NCI-H187 treated with DMSO at 0.1 percent for 48 hours (cell line): ENCODE measurements at places on chromosomes 5 and 9.

GRCh38 chr9:110128664-110129329 is 79.2 kb downstream of the C9orf152 start:
- no peak for DNase-seq

DNA sequence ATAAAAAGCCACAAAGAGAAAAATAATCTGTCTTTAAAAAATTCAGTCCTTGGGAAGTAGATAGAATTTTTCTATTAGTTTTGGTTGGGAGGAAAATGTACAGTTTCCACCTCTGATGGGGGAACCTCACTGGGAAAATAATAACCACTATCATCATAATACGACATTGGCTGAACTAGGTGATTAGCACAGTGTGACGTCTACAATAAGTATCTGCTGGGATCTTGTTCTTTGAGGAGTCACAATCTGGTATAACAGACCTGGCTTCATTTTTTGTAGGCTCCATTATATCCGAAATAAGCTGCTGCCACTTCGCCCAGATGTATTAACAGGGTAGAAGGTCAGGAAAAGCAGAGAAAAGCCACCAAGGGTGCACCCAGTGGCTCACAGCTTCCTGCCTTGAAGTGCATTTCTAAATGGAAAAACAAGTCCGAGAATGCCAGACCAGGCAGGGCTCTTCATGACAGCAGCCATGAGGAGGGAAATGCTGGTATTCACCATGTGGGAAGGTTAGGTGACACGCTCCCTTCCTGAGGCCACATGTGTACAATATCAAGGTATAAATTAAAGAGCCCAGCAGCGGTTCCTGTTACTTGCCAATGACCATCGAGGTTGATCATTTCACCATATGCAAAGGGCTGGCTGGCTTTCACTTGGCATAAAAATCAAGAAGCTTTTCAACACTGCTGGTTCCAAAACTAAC is 152.8 kb downstream of the PRELID2 start:
- DNase-seq, result no peak

- no peak for DNase-seq
Measured at GRCh38 chr5:93294199-93294598, 286.8 kb downstream of the NR2F1-AS1 start.

DNA sequence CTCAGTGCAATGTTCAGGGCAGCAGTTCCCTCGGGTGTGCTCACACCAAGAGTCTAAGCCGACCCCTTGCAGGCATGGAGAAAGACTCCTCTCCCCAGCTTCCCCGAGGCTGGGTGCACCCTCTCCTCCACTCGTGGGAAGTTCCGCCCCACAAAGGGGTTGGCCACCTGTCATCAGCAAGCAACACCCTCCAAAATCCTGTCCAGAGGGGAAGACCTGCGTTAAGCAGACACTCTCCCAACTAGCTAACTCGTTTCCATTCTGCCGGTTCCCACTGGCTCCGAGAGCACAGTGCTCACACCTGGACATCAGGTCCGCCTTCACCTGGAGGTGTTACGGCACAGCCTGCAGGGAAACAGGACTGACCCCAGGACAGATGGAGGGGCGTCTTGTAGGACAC is 117.9 kb upstream of the IRX4 start:
- DNase-seq, result no peak

DNA sequence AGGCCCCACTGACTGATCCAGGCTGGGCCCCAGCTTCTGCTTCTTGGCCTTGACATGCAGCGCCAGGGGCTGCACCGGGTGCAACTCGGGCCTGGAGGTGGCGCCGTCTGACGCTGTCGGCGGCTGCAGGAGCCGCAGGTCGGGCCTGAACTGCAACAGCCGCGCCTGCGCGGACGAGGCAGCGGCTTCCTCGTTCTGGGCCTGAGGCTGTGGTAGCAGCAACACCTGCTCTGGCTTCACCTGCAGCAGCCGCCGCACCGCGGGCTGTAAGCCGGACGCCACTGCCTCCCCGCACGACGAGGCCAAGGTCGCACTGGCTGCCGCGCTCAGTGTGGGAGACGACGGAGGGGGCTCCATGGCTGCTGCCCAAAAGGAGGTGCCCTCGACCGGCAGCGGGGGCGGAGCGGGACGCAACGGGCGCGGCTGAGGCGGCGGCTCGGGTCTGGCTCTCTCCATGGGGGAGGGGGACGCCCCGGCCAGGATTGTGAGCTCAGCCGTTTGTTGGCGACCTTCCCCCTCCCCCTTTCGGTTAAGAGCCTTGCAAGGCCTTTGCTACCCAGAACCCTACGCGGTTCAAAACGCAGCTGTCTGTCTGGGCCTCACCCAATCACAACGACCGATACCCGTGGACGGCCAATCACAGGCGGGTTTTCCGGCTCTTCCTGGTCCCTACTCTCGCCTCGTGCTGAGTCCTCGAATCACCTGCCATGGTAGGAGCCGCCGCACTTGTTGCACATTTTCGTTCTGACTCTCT is 438 bp downstream of the SOX30 start:
- no peak for DNase-seq

DNA sequence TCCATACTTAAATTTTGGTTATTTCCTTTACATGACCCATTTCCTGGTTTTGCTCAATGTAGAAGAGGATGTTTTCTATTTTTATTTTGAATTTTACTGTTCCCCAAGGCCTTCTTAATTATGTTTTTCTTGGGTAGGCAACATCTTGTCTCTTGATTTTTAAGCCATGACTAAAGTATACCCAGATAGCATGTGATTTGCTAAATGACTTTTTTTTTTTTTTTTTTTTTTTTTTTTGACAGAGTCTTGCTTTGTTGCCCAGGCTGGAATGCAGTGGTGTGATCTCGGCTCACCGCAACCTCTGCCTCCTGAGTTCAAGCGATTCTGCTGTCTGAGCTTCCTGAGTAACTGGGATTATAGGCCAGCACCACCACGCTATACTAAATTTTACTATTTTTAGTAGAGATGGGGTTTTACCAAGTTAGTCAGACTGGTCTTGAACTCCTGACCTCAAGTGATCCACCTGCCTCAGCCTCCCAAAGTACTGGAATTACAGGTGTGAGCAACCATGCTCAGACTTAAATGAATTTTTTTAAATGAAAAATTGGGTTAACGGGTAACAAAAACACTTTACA is 198.6 kb upstream of the DAB2 start:
- no peak for DNase-seq

DNA sequence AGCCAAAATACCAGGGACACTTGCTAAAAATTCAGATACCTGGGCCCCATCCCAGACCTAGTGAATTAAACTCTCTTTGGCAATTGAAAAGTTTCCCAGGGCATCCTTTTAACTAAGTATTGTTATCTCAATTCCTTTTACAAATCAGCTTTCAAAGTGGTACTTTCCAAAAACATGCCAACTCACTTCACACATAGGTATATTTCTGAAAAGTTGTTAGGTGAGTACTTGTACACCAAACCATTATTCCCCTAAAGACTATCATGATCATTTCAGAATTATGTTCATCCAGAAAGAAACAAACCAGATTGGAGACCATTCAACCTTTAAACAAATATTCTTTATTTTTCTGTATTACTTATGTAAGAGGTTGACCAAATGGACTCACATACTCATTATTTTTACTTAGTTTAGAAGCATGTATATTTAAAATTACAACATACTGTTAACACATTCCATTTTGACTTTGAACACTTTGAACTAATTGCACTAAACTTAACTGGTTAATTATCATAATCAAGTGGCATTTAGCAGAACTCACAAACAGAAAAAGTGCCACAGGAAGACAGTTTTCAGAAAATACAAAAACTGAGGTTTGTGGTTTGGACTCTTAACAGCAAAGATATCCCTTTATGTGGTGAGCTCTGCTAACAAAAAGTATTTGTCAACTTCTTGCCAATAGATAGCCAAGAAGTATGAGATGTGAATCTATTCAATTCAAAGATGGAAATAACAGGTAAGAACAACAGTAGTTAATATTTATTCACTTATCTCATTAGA is 40.7 kb downstream of the KIAA0825 start:
- no peak for DNase-seq

DNA sequence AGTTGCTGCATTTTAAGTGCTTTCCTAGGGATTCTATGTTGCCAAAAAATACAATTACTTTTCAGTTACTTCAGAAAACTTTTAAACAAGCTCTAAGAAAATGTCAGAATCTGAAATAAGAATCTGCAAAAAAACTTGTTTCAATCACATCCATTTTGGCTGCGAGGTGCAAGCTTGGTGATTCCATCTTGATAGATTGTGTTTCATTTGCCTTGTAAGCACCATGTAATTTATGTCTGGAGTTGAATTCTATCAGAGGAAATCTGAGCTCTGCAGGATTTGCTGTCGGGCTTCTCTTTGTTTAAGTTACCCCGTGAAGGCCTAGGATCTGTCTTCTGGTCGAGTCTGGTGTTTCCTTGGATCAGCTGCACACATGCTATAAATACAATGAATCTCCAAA is 40.4 kb upstream of the MAN2A1 start:
- DNase-seq, result no peak

DNA sequence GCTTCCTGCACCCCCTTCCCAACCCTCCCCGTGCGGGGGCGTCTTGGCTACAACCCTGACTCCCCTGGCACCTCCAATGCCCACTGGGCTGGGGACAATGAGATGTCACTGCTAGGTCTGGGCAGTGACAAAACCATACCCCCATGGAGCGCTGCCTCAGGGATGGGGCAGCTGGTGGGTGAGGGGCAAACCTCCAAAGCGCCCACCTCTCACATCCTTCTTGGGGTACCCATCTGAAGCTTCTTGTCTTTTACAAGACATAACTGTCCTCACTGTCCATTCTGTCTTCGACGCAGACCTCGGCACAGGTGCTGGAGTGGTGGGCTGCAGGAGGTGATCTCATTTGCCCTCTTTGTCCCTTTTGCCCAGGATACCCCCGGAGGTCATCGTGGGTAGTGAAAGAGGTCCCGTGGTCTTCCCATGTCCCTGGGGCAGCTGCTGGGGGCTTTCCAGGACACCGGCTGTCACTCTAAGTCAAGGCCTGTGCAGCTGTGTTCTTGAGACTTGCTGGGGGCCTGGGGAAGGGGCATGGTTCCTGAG is 27.8 kb upstream of the CSF1R start:
- no peak for DNase-seq

DNA sequence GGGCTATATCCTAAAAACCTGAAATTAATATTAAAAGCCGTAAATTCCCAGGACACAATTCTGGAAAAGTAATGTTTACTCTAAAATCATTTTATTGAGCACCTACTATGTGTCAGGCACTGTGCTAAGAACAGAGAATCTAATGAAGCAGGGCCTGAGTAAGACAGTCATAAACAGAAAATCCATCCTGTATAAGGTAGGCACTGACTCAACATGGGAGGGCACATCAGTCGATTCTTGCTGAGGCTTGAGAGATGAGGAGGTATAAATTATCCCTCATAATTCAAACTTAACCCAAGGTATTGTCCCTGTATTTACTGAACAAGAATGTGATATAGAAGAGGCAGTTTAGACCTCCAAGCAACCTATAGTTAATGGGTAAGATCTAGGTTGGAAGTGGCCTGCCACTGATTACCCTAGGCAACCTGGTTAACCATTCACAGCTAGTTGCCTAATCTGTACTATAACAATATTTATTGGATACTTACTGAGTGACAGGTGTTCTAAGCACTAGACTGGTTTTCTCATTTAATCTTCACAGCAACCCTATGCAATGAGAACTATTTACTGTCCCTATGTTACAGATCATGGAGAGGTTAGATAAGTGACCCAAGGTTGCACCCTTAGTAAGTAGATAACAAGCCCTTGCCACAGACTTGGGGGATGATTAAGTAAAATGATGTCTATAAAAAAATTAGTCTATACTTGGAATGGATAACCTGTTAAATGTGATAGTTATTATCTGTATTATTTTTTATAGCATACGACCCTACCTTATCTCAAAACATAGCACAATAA is 317.7 kb downstream of the PDE4D start:
- no peak for DNase-seq

- DNase-seq, result no peak
Measured at GRCh38 chr9:86175743-86176456, 76.5 kb upstream of the GOLM1 start.

DNA sequence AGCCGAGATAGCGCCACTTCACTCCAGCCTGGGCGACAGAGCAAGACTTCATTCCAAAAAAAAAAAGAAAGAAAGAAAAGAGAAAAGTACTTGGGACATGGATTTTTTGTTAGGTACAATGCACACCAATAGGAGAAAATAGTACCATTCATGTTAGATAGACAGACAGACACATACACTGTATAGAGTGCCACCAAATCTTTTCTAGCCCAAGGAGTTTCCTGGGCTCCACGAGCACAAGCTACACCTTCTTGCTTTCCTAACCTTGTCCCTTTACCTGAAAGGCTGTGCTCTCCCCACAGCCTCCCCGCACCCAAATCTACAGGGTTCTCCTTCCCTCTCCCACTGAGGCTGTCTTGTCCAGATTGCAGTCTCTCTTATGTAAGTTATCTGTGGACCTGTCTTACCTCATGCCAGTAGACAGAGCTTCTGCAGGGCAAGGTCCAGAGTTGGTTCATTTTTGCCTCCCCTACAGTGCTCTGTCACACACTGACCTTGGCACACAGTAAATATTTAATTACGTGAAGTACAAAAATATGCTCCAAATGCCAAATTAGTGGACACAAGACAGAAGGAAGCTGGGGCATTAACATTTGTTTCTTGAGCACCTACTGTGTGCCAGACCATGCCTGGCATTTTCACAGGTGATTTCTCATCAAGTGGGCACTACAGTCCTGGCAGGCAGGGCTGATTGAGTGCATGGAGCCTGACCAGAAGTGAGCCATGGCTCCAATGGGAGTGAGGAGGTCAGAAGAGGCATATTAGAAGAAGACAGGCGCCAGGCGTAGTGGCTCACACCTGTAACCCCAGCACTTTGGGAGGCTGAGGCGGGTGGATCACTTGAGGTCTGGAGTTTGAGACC is 5.9 kb downstream of the ALAD start:
- DNase-seq, result no peak

GRCh38 chr5:77981820-77982219 is 205.7 kb upstream of the TBCA start:
- DNase-seq, result no peak
